Activated T-helper 17 cell treated with anti-CD3 and anti-CD28 coated beads, Interleukin-2, amount 50 U/mL, for 72 hours (primary cell): ENCODE measurements at places on chromosomes 16 and 17.

- ATAC-seq, result no peak
Observed at GRCh38 chr16:30773826-30774225, 11.7 kb downstream of the RNF40 start.

DNA sequence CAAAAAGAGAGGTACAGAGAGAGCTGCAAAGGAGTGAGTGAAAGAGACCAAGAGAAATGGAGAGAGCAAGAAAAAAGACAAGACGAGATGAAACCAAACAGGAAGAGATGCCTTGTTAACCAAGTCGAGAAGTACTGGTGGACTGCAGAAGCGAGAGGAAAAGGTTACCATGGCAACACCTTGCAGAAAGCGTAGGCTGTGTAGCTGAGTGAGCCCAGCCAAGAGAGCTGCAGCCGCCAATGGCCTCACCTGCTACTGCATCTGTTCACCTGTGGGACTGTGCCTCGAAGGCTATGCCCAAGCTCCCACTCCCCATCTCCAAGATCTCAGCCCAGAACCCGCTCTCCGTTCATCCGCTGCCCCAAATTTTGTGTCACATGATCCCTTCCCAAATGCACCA, 161.3 kb downstream of the SLC39A11 start:
- ATAC-seq, result peak; percentile 66

DNA sequence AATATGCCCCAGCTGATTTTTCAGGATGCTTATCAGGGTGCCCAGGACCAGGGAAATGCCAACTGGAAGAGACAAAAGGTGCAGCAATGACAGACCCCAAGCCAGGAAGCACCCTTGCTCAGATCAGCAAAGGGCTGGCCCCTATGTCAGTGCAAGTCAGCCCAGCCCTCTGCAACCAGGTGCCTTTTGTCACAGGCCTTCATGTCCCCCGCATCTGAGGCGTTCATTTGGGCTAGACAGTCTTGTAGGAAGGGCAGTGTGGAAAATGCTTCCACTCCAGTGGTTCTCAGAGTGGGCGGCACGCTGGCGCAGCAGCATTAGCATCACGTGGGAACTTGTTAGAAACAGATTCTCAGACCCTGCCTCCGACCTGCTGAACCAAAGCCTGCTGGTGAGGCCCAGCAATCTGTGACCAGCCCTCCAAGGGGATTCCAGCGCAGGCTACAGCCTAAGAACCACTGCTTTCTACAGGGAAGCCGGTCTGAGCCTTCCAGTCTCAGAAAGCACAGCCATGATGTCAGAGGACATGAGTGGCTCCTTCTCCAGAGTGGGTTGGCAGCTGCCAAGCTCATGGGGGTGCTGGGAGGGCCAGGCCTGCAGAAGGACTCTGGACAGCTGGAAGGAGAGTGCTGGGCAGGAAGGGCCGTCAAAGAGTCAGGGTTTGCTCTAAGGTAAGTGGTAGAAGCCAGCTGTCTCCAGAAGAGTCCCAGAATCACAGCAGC, 13.1 kb downstream of the SLC47A2 start:
- ATAC-seq, result no peak

DNA sequence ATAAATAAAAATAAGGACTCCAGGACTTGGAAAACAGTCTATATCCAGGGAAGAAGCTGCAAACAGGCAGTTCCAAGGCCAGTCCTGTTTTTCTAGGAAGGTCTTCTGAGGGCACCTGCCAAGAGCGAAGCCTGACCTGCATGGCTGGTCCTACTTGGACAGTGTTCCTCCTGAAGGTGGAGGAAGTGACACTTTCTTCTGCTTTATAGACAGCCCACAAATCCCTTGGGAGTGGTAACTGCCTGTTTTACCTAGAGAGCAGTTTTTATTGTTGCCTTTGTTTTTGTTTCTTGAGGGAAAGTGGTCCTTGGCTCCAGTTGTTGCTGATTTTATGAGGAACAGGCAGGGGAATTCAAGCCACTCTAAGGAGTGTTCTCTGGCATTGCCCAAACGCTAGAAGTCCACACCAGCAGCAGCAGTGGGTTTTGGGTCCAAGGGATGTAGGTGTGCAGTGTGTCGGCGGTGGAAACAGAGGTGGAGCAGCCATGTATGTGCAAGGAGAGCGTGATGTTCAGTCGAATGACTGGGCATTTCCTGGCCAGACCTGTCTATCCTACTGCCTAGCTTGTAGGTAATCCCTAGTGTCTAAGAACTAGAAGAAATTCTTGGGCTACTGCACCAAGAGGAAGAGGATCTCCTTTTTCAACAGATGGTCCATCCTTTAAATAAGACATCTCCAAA, 35.3 kb downstream of the LDHD start:
- ATAC-seq, result no peak

DNA sequence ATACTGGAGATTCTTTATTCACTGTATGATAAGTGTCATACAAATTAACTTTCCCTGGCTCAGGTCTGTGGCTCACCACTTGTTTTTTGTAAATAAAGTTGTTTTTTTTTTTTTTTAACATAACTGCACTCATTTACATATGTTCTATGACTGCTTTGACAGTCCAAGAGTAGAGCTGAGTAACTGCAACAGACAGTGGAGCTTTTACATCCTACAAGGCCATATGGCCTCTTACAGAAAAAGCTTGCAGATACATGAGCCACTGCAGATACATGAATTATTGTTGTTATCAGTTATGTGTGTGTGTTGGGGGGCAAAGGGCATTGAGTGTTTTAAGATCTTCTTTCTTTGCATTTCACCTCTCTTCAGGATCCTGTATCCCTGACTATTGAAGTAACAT, 311.7 kb downstream of the BCAS3 start:
- ATAC-seq, result no peak

DNA sequence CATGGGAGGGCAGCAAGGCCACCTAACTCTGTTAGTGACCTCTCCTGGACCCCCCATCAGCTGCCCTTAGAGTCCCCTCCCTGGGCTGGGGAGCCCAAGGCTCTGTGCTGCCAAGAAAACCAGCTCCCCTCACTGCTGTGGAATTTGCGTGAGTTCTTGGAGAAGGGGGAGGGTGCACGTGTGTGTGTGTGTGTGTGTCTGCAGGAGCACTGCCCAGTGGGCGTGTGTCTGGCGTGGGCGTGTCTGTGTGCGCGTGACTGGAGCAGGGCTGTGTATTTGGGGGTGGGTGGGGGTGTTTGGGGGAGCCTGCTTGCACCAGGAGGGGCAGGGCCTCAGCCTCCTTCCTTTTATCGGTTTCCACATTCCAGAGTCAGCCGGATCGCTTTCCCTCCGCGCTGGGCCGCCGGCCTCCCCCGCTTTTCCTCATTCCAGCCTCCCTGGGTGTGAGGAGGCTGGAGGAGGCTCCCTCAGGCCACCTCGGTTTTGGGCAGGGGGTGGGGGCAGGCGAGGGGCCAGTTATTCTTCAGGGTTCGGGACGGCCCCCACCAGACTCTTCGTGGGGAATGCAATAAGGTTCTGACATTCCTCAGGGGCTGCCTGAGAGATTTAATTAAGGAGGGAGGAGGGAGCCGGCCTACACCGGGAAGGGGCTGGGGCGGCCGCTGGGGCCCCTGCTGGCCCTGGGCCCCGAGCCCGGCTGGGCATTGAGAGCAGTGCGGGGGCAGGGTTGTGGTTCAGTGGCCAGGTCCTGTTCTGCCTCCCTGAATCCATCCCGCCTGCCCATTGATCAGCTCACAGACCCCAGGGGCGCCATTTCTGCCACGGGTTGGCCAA, 2.5 kb downstream of the VASN start:
- ATAC-seq, result no peak

- peak; percentile 57 for ATAC-seq
Observed at GRCh38 chr16:19696328-19696727, 21.7 kb downstream of the KNOP1 start.

DNA sequence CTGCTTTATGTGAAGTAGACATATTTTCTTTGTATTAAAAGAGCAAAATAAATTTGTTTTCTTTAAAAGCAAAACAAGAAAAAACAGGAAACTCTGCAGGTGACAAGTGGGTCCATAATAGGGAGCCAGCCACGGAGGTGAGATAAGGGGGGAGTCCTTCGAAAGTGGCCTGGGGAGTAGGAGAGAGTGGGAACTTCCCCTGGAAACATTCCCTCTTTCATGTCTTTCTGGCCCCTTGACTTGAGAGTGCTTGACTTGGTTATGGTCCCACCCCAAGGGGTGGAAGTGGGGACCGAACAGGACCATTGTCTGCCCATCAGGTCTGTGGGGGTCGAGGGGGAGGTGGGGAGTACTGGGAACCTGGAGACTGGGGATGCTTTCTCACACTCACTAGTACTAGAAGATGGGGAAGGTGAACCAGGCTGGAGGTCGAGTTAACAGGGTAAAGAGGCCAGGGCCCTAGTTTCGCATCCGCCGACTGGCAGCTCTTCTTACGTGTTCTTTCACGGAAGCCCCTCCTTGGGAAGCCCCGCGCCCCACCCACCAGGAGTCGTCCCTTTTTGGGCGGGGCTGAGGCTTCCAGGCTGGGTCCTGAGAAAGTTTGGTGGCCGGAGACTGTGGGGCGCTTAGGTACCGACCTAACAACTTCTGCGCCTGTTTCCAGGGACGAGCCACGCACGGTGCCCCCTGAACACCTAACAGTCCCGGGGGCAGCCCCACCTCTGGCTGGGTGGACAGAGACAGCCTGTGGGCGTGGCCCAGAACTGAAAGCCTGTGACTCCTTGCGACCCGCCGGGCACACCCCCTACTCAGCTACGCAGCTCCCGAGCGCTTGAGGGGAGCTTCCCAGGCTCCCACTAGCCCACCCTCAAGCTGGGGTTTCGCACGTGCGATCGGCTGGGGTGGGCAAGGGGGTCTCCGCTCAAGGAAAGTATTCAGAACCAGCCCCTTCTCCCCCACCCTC, 790 bp downstream of the TRADD start:
- ATAC-seq, result peak; percentile 63

DNA sequence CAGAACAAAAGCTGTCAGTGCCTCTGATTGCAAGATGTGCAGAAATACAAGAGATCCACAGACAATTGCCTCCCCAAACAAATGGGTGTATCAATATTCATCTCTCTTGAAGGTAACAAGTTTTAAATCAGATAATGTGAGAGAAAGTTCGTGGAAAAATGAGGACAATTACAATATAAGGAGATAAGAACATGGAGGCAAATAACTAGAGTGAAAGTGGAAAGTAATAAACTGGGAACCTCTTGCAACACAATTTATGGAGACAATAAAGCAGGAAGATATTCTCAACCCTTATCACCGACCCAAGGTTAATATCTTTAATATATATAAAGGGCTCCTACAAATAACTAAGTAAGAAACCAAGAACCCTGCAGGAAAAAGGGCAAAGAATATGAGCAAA, 14.2 kb upstream of the KRT19 start:
- ATAC-seq, result no peak

GRCh38 chr16:87160701-87161337, 156.4 kb downstream of the C16orf95 start:
- peak; percentile 61 for ATAC-seq

- peak; percentile 70 for ATAC-seq
Observed at GRCh38 chr17:57946798-57947358, 8.3 kb downstream of the CUEDC1 start.

DNA sequence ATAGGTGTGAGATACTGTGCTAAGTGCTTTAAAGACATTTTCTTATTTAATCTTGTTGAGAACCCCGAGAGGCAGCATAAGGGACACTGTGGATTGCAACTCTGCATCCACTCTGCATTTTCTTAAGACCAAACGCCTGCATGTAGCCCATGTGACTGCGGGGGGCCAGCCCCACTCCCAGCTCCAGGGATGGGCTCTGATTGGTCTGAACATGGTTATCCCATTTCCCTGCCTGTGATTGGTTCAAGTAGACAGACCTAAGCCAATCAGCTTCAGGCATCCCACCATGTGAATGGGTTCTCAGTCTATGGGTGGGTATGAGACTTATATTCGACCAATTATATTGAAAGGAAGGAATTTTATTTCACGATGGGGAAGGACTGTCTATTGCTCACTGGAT, 33.2 kb upstream of the USP7 start:
- ATAC-seq, result no peak

DNA sequence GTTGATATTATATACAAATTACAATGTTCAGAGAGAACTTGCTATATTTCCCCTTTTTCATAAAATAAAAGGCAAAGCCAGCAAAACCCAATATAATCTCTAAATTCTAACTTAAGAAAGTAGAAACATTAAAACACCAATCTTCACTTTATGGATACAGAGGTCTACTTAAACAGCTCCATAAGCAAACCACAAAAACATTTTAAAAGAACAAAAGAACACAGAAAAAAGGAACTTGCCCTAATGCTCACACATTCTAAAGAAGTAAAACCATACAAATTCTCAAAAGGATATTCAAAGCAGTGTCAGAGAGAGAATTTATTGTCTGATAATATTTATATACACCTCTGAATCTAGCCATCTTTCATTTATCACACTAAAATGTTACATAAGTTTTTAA, 606 bp downstream of the ABCA10 start:
- no peak for ATAC-seq

- ATAC-seq, result no peak
Observed at GRCh38 chr17:63573634-63574033, 23.4 kb downstream of the DCAF7 start.

DNA sequence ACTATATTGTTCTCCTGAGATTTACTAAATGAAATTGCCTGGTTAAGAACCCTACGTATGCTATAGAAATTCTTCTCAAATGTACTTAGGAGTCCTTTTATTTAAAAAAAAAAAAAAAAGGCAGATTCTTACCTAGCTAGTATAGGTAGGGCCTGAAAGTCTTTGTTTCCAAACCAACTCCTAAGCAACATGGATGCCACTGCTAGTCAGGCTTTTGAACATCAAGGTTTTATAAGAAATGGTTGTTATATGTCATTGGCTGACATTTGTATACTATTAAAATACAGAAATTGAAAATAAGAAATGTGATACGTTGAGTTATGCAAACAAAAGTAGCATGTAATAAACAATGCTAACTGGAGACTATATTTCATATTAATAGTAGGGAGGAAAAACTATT, 1.2 kb downstream of the EVI2A start:
- ATAC-seq, result no peak

DNA sequence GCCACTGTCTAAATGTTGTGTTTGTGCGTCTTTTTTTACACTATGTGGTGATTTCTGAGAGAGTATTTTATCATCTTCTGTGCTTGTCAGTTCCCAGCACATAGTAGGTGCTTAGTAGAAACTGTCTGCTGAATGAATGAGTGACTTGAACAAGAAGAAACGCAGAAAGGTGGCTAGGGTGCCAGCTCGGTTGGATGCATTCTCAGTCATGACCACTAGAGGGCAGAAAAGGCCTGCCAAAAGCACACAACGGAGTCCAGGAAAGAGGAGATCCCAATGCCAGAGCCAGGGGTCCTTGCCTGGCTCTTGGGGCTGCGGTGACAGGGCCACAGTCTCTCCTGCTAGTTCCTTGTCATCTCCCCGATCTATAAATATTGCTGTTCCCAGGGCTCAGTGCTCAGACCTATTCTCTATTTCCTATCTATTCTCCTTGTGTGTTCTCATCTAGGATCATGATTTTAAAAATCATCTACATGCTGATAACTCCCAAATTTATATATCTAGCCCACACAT, 57.3 kb upstream of the CCL1 start:
- peak; percentile 37 for ATAC-seq

DNA sequence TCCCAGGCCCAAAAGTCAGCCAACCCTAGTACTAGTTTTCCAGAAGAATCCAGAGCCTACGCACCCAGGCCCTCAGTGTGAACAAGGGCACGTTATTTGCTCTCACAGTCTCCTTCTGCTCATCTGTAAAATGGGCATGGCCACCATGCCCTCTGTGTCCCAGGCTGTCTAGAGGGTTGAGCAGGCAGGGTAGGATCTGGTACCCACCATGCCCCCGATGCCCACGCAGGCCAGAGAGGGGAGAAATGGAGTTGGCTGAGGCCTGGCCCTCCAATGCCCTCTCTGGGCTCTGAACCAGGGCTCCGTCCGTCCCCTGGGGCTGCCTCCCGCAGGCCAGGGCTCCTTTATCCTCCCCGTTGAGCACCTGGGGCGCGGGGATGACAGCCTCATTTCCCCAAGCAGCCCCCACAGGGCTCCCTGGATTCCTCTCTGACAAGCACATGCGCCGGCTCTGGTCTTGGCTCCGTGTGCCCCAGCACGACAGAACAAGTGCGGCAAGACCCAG, 9.1 kb upstream of the BAHCC1 start:
- no peak for ATAC-seq
